ENCODE measurements at places on chromosomes 1 and 21. TPM values are rescaled to one million over a fixed set of nuclear protein-coding genes. Genes with fewer than 3 reads are reported as not detected.

GON4L gene
- 20.3 TPM for total RNA-seq

GALNT2 gene
- 22.0 TPM for total RNA-seq

MAP1LC3C gene
- not detected for total RNA-seq

ACOT7 gene
- total RNA-seq: 7.8 TPM

CSF1 gene
- 14.9 TPM for total RNA-seq

ABCB10 gene
- total RNA-seq: 11.0 TPM

ANGPTL3 gene
- total RNA-seq: not detected

ADAM15 gene
- 84.2 TPM for total RNA-seq

CASZ1 gene
- total RNA-seq: 57.8 TPM

RIPK4 gene
- 0.17 TPM for total RNA-seq

PTCH2 gene
- total RNA-seq: 0.40 TPM

KCNT2 gene
- 1.7 TPM for total RNA-seq

TTC39A gene
- total RNA-seq: 18.0 TPM
